ENCODE measurements at places on chromosomes 5 and 9. TPM values are rescaled to one million over a fixed set of nuclear protein-coding genes. Genes with fewer than 3 reads are reported as not detected.
A peak's percentile ranks its signal among the peaks of the same experiment; 100 is the strongest.

The LCN9 gene
- total RNA-seq: not detected

The SLC6A19 gene
- not detected for total RNA-seq

The HAVCR2 gene
- total RNA-seq: 0.06 TPM

The IFNA21 gene
- not detected for total RNA-seq

The FOXD4L6 gene
- total RNA-seq: not detected

- no peak for DNase-seq
Measured at GRCh38 chr5:150342583-150342982, 14.9 kb upstream of the TCOF1 start.

DNA sequence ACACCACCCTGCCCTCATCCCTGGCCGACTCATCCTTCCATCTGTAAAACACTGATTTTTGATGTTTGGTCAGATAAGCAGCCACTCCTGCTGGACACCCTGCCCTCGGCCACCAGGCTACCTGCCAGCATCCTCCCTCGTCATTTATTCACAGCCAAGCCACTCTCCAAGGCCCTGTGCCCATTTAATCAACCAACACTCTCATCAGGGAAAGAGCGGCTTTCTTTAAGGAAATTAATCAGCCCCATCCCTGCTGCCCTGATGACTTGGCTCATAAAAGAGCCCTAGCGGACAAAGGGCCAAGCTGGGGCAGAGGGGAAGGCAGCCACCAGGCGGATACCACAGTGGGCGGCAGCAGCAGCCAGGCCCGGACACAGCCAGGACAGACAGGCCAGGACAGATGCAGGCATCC, 52.4 kb downstream of the GOLM1 start:
- DNase-seq: no peak

GRCh38 chr9:76218117-76218885, 175.9 kb downstream of the RFK start:
- DNase-seq: peak; percentile 88

- DNase-seq: no peak
Measured at GRCh38 chr9:107361816-107362215, 78.7 kb downstream of the RAD23B start.

DNA sequence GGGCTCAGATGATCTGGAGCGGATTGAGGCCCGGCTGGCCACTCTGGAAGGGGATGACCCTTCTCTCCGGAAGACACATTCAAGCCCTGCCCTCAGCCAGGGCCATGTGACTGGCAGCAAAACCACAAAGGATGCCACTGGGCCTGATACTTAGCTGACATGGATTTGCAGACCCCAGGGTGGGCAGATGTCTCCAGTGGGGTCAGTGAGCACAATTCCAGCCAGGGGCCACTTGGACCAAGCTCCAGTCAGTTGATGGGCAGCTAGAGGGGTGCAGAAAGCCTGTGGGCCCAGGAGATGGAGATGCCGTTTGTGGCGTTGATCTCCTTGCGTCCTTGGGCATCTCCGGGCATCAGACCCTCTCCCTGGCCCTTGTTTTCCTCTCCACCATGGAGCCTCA, 46.7 kb downstream of the PSD2 start:
- no peak for DNase-seq

DNA sequence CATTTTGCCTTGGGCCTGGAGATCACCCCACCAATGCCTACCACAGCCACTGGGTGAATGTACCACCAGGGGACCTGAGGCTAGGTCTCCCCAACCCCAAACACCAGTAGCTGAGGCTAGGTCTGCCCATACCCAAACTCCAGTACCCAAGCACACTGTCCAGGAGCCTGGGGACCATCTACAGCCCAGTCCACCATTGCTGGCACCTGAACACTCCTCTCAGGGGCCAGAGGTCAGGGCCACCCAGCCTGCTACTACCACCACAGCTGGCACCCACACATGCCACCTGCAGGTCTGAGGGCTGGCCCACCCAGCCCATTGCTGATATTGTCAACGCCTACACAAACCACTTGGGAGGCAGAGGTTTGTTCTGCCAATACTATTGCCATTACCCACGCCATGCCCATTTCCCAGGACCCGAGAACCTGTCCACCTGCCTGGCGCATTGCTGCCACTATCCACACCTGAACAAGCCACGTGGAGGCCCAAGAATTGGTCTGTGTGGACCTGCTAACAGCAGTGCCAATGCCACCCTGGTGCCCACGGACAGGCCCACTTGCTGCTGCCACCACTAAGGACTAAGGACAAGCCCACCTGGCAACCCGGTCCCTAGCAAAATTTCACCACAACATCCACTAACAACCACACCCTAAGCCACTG, 59.2 kb downstream of the ZDHHC21 start:
- no peak for DNase-seq

DNA sequence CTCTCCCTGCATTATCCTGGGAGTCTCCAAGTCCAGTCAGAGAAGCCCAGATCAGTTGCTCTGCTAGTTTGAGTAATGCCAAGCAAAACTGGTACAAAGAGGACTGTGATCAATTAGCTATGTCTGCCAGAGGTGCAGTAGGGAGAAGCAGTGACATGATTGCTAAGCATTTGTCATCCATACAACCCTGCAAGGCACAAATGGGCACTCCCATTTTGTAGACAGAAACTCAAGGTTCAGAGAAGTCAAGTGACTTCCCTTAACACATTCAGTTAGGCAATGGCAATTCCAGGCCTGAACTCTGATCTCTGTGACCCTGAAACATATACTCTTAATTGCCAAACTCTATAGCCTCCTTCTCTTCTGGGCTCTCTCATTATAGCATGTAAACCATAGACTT, 34.0 kb downstream of the NDST1 start:
- no peak for DNase-seq
